ENCODE measurements at places on chromosomes 3 and 15. TPM values are rescaled to one million over a fixed set of nuclear protein-coding genes. Genes with fewer than 3 reads are reported as not detected.

Gene ZCWPW2
- 0.80 TPM for total RNA-seq

DNA sequence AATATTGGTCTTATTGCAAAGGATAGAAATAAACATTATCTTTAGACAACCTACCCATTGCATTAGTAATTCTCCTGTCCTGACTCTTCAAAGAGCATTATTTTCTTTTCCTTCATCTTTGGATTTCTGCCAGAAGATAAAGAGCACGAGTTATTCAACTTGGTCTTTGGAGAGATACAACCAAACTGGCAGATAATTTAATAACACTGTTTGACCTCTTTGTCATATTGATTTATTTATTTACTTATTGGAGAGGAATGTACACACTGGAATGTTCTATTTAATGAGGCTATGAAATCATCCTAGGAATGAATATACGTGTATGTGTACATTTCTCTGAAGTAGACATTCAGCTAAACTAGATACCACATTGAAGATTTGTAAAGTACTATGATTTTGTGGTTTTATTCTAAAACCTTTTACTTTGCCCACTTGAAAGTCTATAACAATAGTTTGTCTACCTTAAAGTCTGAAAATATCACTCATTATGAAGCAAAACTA, 462.1 kb downstream of the C3orf38 start:
- no peaks in the 10 kb centered on the region for H3K4me1 ChIP-seq
- no peaks in the 10 kb centered on the region for H3K27me3 ChIP-seq
- DNase-seq: no peak
- no peak overlapping the region for H3K4me3 ChIP-seq
- H3K36me3 ChIP-seq: no peaks in the 10 kb centered on the region

Gene GPR149
- not detected for total RNA-seq

GRCh38 chr3:13091898-13092611, 18.8 kb upstream of the IQSEC1 start:
- DNase-seq: peak; percentile 87
- H3K4me3 ChIP-seq: no peak overlapping the region
- H3K4me1 ChIP-seq: peaks cover 18% of the 10 kb centered on the region

Gene C3orf22
- total RNA-seq: not detected

Measured in PC-9 (cell line).